Vagina (tissue), 2 donors: ENCODE measurements at places on chromosomes 1 and 21. TPM values are rescaled to one million over a fixed set of nuclear protein-coding genes. Genes with fewer than 3 reads are reported as not detected.

Gene CAP1
- total RNA-seq: 206 TPM

Gene CAPN8
- 0.49 TPM for total RNA-seq

GRCh38 chr1:15405106-15405850, 4.4 kb upstream of the EFHD2 start:
- peaks cover 31% of the 10 kb centered on the region for H3K4me1 ChIP-seq
- no peak overlapping the region for H3K4me3 ChIP-seq
- no peaks in the 10 kb centered on the region for H3K27me3 ChIP-seq
- no peaks in the 10 kb centered on the region for H3K36me3 ChIP-seq
- H3K27ac ChIP-seq: no peak overlapping the region

Gene PLPPR4
- 1.5 TPM for total RNA-seq

Gene ETV3L
- not detected for total RNA-seq

- H3K4me1 ChIP-seq: peaks cover 23% of the 10 kb centered on the region
- H3K36me3 ChIP-seq: no peaks in the 10 kb centered on the region
- no peaks in the 10 kb centered on the region for H3K27me3 ChIP-seq
Measured at GRCh38 chr1:10429868-10430215, 391 bp upstream of the CENPS start.

Gene S1PR1
- total RNA-seq: 58.4 TPM

- peak; percentile 22 for DNase-seq
- H3K27ac ChIP-seq: no peak overlapping the region
- H3K27me3 ChIP-seq: no peaks in the 10 kb centered on the region
- no peak overlapping the region for H3K4me3 ChIP-seq
Measured at GRCh38 chr1:166119471-166119965, 47.3 kb downstream of the FAM78B start.

Gene C1orf115
- 11.0 TPM for total RNA-seq

GRCh38 chr1:221672239-221672645, 69.6 kb downstream of the DUSP10 start:
- H3K27ac ChIP-seq: no peak overlapping the region
- no peaks in the 10 kb centered on the region for H3K4me1 ChIP-seq
- no peak for DNase-seq
- no peak overlapping the region for H3K4me3 ChIP-seq
- no peaks in the 10 kb centered on the region for H3K27me3 ChIP-seq
- no peaks in the 10 kb centered on the region for H3K36me3 ChIP-seq

DNA sequence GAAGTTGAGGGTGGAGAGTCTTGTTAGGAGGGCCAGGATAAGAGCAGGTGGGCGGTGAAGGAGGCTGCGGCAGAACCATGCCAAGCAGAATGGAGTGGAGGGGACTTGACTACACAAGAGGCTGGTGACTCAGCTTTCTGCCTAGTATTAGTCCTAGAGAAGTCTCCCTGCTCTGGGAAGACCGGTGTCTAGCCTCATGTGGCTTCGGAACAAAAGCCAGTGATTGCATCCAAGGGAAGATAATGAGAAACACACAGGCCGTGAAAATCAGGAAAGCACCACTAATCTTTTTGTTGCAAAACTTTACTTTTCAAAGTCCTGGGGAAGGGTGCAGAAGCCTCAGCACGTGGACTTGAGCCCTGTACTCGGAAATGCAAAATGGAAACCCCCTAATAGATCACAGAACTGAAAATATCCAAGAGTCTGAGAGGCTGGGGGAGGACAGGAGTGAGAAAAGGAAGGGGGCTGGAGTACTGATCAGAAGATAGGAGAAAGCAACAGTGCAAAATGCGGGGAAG, 31.4 kb downstream of the DDR2 start:
- H3K27ac ChIP-seq: peak overlapping the region; percentile 46
- H3K4me3 ChIP-seq: no peak overlapping the region
- no peak for DNase-seq
- H3K4me1 ChIP-seq: peaks cover 6% of the 10 kb centered on the region

DNA sequence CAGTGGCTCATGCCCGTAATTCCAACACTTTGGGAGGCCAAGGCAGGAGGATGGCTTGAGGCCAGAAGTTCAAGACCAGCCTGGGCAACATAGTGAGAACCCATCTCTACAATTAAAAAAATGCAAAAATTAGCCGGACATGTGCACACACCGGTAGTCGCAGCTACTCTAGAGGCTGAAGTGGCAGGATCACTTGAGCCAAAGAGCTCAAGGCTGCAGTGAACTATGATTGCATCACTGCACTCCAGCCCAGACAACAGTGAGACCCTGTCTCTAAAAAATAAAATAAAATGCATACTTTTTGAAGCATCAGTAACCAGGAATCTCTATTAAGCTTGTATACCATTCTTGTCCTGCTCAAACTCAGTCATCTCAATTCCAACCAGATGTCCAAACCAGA, 27.2 kb upstream of the EEIG2 start:
- no peak overlapping the region for H3K4me3 ChIP-seq
- H3K27ac ChIP-seq: no peak overlapping the region

DNA sequence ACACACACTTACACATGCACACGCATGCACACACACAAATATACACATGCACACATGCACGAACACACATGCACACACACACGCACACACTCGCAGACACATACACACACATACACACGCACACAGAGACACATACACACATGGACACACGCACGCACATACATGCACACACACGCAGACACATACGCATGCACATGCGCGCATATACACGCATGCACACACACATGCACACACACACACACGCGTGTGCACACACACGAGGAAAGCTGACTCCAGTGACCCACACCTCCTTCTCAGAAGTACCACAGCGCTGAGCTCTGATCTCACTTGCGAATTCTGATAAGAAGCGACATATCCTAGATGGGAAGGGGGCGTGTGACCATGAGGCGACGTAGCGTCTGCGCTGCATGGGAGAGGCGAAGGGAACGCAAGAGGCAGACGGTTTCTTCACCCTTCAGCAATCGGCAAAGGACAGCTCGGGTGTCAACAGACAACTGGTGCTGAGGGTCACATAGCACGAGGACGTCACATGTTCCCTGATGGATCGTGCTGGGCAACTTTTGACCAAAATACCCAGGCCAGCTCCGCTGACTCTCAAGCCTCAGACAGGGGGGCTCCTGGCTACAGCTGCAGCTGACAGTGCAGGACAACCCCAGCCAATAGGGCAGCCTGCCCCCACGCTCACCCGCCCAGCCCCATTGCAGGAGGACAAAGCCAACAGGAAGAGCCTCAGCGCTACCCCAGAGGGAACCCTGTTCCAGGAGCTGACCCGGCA, 16.0 kb upstream of the PDE9A start:
- peaks cover 20% of the 10 kb centered on the region for H3K4me1 ChIP-seq
- H3K27me3 ChIP-seq: no peaks in the 10 kb centered on the region
- no peak overlapping the region for H3K4me3 ChIP-seq
- H3K36me3 ChIP-seq: no peaks in the 10 kb centered on the region

DNA sequence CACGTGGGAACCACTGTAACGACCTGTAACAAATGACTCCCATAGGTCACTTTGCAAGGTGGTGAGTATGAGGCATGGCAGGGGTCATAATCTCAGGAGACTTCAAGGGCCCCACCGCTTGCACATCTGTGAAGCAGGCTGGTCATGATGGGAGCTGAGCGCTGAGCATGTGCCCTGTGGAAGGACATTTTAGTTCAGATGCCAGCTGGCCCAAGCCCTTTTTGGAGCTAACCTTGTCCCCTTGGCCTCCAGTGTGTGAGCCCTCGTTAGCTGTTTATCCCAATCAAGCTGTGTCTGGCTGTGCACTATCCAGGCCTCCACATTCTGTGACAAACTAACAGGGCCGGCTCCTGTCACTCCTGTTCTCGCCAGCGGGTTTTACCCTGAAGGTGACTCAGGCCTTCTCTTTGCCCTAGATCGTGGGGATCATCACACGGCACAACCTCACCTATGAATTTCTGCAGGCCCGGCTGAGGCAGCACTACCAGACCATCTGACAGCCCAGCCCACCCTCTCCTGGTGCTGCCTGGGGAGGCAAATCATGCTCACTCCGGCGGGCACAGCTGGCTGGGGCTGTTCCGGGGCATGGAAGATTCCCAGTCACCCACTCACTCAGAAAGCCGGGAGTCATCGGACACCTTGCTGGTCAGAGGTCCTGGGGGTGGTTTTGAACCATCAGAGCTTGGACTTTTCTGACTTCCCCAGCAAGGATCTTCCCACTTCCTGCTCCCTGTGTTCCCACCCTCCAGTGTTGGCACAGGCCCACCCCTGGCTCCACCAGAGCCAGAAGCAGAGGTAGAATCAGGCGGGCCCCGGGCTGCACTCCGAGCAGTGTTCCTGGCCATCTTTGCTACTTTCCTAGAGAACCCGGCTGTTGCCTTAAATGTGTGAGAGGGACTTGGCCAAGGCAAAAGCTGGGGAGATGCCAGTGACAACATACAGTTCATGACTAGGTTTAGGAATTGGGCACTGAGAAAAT, 7.6 kb downstream of the NPPA start:
- H3K27me3 ChIP-seq: no peaks in the 10 kb centered on the region
- H3K4me1 ChIP-seq: no peaks in the 10 kb centered on the region
- no peak for DNase-seq
- H3K36me3 ChIP-seq: peaks cover 81% of the 10 kb centered on the region
- no peak overlapping the region for H3K27ac ChIP-seq

DNA sequence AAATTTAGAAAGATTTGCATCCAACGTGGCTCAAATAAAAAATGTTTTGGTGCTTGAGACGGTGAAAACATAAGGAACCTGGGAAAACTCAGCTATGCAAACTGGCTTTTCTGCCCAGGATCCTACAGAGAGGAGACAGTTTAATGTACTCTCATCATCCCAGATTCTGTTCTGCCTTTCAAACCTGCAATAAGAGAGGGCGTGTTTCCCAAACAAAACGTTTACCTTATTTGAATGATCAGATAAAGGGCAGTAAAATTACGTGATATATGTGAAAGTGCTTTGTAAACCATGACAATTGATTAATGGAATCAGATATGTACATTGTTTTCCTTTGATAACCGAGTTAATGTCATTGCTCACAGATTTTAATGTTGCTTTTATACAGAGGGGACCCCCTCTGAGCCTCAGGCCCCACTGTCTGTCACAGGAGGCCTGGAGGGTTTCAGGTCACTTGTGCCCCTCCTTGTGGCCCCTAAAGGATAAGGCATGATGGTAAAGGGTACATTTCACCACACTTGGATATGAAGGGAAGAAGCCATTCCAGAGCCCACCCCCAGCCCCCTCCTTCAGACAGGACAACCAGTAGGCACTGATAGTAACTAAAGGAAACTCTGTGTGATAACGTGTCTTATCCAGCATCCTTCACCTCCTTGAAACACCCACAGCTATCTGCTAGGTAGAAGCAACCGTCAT, 157.6 kb downstream of the EDEM3 start:
- DNase-seq: no peak
- H3K27me3 ChIP-seq: no peaks in the 10 kb centered on the region

Gene CFH
- 36.8 TPM for total RNA-seq

Gene CEP170
- 39.3 TPM for total RNA-seq

GRCh38 chr1:108149796-108150467, 50.2 kb downstream of the SLC25A24 start:
- H3K36me3 ChIP-seq: no peaks in the 10 kb centered on the region
- H3K4me3 ChIP-seq: no peak overlapping the region
- H3K27ac ChIP-seq: no peak overlapping the region
- no peak for DNase-seq
- H3K4me1 ChIP-seq: no peaks in the 10 kb centered on the region
- H3K27me3 ChIP-seq: no peaks in the 10 kb centered on the region

Gene BATF3
- 7.9 TPM for total RNA-seq
